ENCODE measurements at places on chromosomes 4 and X.

DNA sequence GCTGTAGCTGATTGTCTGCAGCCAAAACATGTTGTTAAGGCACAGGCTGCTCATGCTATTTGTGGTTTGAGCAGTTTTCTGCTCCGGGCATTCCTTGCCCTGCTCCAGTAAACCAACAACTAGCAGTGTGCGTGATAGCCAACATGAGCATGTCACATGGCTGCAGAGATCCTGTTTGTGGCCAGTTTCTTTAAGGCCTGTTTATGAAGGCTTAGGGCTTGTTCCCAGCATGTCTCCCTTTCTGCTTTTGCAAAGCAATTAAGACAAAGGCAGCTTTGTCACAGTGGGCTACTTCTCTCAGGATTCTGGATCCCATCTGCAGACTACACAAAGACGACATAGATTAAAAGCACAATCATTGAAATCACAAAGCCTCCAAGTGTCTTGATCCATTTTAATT is 160.5 kb downstream of the ZNF518B start:
- no peak for DNase-seq

DNA sequence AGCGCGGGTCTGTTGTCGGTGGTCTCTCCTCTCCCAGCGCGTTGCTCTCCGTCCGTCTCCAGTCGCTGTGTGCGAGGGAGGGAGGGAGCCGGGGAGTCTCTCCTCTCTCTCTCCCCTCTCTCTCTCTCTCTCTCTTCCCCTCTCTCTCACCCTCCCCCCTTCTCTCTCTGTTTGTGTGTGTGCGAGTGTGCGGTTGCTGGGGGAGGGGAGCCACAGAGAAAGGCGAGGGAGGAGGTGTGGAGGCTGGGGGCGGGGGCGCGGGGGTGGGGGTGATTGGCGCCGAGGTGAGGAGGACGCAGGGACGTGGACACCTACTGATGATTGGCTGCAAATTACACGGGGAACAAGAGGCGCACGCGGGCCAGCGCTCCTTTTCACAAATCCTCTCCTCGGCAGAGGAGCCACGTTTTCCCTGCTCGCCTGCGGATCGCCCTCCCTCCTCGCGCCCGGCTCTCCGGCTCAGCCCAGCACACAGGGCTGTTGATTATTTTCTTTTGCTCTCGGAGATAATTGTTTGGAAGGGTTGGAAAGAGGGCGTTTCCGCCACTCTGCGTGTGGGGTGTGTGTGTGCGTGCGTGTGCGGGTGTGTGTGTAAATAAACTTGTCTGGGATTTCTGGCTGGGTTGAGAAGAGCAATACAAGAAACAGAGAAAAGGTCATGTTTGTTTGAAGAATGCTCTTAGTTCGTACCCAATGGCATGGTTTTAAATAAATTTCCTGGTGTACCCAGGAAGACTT is at the start of gene CXXC4:
Gene CXXC4, minus strand, starts transcription at position 73 of the 738 bp plus-strand sequence. CDS start 3,092 bp downstream, outside the sequence.
- no peak for DNase-seq

DNA sequence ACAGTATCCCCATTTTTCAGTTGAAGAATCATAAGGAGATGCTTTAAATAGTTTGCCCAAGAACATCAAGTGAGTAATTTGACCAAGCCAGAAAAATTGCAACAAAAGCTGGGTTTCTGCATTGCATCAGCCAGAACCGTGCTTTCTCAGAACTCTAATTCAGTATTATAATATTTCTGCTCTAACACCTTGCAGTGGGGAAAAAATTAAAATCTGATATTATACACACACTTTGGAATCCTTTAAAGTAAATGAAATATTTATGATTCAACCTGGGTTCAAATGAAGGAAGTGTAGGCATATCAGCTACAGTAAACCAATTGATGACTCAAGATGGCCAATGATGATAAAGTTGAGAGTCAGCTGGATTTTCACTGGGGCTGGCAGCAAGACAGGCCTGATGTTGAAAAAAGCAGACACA is 387.6 kb upstream of the ZFP42 start:
- DNase-seq: no peak

GRCh38 chrX:13078739-13079444 is 34.5 kb upstream of the FAM9C start:
- no peak for DNase-seq

DNA sequence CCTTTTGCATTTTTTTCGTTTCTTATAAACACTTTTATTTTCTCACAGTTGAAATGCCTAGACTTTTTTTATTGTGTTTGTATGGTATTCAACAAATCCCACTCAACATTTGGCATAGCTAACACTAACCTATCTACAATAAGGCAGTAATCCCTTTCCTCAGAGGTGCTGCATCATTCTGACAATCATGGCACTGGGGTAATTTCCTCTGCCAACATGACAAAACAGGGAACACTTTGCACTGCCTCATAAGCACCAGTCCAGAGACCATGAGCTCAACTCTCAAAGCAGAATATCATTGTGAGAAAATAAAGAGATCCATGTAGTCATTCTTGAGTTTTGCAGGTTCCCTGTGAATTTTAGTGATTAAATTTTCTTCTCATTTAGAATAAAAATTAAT is 183.8 kb upstream of the INTU start:
- DNase-seq: no peak

GRCh38 chr4:58734030-58734674 is 1624.0 kb upstream of the IGFBP7 start:
- DNase-seq: no peak

DNA sequence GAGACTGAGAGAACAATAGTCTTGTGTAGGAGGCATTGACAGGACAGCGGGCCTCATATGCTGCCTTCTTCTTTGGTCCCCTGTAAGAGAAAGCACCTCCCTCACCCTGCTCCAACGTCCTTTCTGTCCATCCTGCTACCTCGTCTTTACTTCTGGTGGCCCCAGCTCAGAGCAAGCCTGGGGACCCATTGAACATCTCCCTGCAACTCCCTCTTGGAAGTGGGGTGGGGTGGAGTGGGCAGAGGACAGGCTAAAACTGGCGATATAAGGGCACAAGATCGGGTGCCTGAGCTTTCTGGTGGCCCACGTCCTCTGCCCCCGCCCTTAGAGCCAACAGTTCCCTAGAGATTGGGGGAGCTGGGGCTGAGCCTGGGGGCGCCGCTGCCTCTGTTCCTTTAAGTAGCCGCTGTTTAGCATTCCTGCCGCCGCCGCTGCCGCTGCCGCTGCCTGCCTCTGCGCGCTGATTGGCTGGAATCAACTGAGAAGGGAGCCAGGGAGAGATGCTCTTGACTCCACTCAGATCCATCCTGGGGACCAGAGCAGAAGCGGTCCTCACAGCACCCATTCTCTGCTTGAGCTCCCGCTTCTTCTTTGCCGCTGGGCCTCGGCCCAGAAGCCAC is at the start of gene DLG3:
Gene DLG3, plus strand, starts transcription at position 510 of the 620 bp plus-strand sequence. CDS start 367 bp downstream, outside the sequence.
- DNase-seq: no peak

DNA sequence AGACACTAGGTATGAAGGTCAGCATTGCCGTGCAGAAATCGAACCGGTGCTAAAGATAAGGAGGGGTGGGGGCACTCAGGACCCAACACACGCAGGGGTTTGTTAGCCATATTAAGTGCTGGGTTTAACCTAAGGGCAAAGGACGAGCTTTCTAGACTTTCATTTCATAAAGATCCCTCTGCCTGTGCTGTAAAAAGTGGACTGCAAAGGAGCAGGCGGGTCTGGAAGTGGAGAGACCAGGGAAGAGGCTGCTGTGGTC is 1.3 kb downstream of the CASP3 start:
- no peak for DNase-seq

DNA sequence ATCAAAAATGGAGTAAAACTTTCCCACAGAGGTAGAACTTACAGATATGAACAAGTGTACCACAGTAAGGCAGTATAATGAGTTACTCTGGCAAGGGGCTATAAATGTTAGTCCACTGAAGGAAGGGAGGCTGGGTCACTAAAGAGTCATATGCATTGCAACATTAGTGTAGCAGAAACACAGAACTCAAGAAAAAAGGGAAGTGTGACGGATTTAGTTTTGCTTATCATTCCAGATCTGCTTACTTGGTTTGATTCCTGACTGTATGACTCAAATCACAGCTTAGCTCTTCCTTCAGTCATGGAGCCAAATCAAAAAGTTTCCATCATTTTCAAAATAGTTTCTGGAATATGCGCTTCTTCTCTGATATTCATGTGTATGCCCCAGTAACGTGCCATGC is 148.7 kb downstream of the FSTL5 start:
- DNase-seq: no peak

DNA sequence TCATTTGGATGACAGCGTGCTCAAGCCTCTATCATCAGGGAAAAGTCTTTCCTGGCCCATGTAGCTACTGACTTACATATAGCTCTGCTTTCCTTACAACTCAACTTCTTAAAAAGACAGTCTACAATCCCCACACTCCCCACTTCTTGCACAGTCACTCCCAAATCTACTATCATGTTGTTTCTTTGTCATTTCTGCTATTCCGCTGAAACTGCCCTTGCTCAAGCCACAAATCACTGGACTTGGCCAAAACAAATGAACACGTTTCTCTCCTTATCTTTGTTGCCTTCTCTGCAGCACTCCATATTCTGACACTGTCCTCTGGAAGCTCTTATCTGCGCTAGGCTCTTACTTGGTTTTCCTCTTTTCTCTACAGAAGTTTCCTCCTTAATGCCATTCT is 28.2 kb downstream of the GPRIN3 start:
- DNase-seq: no peak

- no peak for DNase-seq
These were observed 62.4 kb upstream of the CRMP1 start for GRCh38 chr4:5955201-5955821.

DNA sequence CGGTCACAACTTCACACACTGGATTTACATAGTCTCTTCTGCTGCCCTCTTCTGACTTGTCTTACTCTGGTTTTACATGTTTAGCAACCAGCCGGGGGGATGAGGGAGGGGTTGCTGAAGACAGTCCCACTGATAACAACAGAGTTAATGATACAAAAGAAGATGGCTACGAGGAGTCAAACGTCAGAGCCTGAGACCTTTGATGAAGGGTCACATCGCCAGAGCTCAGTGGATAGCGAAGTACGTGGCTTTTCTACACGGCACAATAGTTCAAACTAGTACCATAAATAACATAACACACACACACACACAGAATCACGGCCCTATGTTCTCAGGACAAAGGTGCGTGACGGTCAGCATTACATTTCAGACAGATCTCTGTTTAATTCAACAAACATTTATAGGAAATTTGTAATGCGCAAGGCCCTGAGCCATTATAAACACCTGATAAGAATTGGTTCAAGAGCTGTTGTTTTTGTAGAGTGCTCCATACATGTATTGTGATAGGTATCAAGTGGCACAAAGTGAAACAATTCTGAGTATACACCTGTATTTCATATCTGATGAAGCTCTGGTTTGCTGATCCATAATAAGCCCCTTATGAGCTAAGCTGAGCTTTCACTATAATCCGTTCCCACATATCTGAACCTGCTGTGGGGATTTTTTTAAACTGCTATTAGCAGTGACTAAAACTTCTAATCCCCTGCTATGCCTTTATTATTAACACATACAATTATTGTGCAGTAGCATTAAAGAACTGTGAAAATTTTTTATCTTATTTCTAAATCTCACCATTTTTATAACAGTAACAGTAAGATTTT is 100.0 kb downstream of the NR3C2 start:
- no peak for DNase-seq

- no peak for DNase-seq
These were observed 31.2 kb upstream of the MCF2 start for GRCh38 chrX:139739138-139739537.

DNA sequence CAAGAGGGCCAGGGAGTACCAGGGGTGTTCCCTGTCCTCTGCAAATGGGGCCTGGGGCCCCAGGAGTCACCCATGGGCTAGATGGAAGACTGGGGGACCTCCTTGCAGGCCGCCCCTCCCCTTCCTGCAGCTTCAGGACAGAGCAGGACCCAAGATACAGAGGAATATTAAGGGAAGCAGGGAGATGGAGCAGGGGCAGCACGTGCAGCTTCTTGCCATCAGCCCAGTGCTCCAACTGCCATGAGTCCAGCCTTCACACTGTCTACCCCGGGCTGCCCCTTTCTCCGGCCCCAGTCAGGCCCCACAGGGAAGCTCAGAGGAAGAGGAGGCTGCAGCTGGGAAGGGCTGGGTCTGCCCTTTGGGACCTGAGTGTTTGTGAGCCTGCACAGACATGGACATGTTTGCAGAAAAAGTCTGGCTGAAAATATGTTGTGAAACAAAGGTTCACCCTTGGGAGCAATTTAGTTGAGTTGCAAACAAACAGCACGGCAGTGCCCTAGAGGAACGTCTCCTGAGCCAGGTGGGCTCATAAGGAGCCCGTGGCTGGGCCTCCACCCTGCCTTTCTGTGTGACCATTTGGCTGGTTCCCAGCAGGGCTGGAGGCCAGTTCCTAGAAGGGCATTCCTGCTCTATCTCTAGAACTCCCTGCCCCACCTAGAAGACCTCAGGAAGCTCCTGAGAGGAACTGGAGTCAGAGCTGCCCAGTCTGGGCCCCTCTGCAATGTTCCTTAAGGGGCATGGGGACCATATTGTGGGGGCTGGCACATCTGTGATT is 8.9 kb downstream of the FATE1 start:
- DNase-seq: no peak

- DNase-seq: no peak
These were observed 52.5 kb downstream of the BANK1 start for GRCh38 chr4:101843054-101843453.

GRCh38 chrX:49829016-49829415 is at the start of gene PAGE4:
PAGE4 (plus strand) TSS chrX:49829303; CDS start chrX:49830429, 1,126 bp downstream.
- DNase-seq: no peak

DNA sequence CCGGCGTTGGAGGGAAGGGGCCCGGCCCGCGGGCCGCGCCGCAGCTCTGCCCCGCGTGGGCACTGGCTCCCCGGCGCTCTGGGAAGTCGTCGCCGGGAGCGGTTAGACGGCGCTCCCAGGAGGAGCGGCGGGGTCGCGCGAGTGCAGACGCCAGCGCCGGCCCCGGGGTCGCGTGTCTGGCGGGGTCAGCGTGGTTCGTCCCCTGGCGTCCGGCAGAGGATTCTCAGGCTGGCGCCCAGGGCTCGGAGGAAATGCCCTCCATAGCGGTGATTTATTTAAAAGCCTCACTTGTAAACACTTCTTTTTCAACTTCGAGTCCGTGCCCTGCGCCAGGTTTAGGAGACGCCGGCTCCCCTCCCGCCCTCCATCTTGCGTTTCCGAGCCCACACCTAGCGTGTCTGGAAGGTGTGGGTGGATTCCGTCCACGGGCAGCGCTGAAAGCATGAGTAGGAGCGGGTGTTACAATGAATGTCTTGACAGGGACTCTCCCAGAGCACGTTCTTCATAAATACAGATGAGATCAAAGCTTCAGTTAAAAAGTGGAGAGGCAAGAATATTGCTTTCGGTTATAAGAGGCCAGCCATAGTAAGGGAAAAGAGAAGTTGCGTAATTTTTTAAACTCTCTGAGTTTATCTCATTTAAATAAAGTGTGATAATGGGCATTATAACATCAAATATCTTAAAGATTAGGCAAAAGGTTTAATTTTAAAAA is 692 bp downstream of the FAM241A start:
- DNase-seq: no peak

DNA sequence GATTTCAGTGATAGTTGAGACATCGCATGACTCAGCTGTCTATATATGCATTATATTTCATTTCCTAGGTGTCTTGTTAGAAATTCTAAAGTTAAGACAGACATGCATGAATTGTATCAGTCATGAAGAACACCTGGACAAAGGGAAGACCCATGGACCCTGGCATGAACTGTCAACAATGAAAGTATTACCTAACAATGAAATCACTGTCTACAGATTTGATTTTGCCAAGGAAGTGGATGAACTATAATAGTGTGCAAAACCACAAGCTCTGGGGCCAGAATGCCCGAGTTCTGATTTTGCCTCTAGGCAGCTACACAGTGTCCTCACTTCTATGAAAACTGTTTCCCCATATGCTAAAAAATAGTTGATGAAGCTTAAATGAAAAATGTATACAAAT is 386.1 kb downstream of the NLGN4X start:
- DNase-seq: no peak

- DNase-seq: no peak
These were observed 822 bp upstream of the SGMS2 start for GRCh38 chr4:107823870-107824349.

All from cortex of kidney (tissue), 1 donor.